ENCODE measurements at places on chromosomes 3 and 15. TPM values are rescaled to one million over a fixed set of nuclear protein-coding genes. Genes with fewer than 3 reads are reported as not detected.

GRCh38 chr15:51883271-51883837 lies 53.9 kb downstream of the TMOD3 start:
- no peak for DNase-seq

Gene ADAMTS9
- polyA plus RNA-seq: not detected

GRCh38 chr3:10286596-10287295 lies 6.0 kb downstream of the GHRL start:
- DNase-seq: peak; percentile 44

- DNase-seq: no peak
Observed at GRCh38 chr15:58889363-58889762, 44.1 kb downstream of the SLTM start.

- DNase-seq: no peak
Observed at GRCh38 chr3:149726716-149727407, 25.4 kb downstream of the COMMD2 start.

Gene HIGD2B
- polyA plus RNA-seq: not detected

Gene KLF15
- not detected for polyA plus RNA-seq

DNA sequence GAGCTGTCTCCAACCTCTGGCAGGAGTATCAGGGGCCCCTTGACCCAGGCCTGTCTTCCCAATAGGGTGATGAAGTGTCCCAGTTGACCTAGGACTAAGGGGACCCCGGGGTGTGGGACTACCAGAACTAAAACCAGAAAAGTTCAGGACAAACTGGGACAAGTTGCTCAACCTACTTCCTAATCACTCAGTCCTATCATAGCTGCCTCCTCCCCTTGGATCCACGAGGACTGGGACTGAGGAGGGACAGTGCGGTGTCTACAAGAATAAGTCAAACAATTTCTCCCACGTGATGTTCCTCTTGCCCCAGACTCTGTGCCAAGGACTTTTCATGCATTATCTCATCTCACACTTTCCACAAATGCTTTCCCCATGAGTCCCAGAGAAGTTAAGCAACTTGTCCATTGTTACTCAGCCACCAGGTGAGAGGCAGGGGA lies 49.4 kb upstream of the SLCO2A1 start:
- DNase-seq: no peak

Gene CCR3
- not detected for polyA plus RNA-seq

GRCh38 chr3:57911593-57911992 lies 96.6 kb upstream of the FLNB start:
- DNase-seq: no peak

Gene IVD
- polyA plus RNA-seq: 27.1 TPM

- no peak for DNase-seq
Observed at GRCh38 chr15:23503576-23503975, 56.5 kb upstream of the GOLGA6L2 start.

GRCh38 chr3:112640276-112640929 lies 540 bp downstream of the CCDC80 start:
- DNase-seq: no peak

Data from naive thymus-derived CD4-positive, alpha-beta T cell (primary cell).